ENCODE measurements at places on chromosomes 7 and 10. TPM values are rescaled to one million over a fixed set of nuclear protein-coding genes. Genes with fewer than 3 reads are reported as not detected.
A peak's percentile ranks its signal among the peaks of the same experiment; 100 is the strongest.

DNA sequence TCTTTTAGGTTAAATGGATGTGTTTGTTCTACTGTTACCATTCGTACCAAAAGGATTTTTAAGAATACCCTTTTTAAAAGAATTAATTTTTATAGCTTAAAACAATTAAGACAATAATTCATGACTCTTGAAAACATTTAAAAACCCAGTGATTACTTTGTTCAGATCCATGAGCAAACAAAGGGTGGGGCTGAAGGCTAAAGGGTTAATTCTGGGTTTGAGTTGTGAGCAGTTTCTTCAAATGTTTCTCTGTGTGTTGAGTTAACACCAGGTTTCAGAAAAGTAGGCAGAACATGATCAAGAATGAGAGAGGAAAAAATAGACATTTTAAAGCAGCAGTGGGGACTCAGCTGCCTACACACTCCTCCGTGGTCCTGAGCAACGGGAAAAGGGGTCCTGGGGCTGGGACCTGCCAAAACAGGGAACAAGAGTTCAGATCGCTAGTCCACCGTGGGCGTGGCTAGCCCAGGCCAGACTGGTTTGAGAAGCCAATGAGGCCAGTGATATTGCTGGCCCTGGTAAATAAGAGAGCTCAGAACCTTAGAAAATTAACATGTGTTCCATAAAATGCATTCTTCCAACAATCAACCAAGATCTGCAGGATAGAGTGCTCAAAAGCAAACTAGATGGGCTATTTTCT, 14.9 kb upstream of the EZH2 start:
- no peaks in the 10 kb centered on the region for H3K27me3 ChIP-seq
- H3K4me1 ChIP-seq, result no peaks in the 10 kb centered on the region
- no peaks in the 10 kb centered on the region for H3K36me3 ChIP-seq
- H3K4me3 ChIP-seq, result no peak overlapping the region
- DNase-seq, result peak; percentile 64

- H3K27ac ChIP-seq, result no peak overlapping the region
- no peaks in the 10 kb centered on the region for H3K36me3 ChIP-seq
- no peak overlapping the region for H3K4me3 ChIP-seq
- no peak for DNase-seq
- no peaks in the 10 kb centered on the region for H3K4me1 ChIP-seq
These were observed 63.4 kb downstream of the RNF32 start for GRCh38 chr7:156703773-156704482.

DNA sequence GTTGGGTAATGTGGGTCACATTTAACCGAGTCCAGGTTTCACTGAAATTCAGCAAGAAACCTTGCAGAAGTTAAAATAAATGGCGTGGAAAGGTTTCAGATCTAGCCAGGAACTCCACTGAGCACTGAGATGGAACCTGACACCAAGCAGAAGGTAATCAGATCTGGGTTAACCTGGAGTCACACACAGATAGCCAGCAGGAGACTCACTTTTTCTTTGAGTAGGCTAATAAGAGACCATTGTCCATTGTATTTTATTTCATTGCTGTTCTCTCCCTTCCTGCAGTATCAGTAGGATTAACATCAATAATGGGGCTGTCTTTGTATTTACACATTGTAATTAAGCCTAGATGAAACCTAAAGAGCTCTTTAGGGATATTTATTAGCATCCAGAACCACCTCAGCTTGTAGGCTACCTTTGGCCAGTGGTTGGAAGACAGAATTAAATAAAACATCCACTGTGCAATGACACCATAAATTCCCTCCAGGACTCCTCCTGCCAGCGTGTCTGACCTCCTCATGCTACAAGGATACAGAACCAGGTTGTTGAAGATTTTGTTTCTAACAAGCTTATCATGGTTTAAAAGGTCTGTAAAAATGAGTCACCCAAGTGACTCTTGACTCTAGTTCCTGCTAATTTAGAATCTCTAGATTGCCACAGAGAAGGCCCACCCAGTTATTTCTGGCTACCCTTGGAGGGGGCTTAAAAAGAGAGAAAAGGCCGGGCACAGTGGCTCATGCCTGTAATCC, 151.1 kb downstream of the SORCS1 start:
- H3K4me1 ChIP-seq, result peaks cover 12% of the 10 kb centered on the region
- no peaks in the 10 kb centered on the region for H3K27me3 ChIP-seq
- peak overlapping the region; percentile 56 for H3K27ac ChIP-seq
- no peak overlapping the region for H3K4me3 ChIP-seq

- no peak overlapping the region for H3K4me3 ChIP-seq
- no peak overlapping the region for H3K27ac ChIP-seq
- H3K36me3 ChIP-seq, result no peaks in the 10 kb centered on the region
- H3K27me3 ChIP-seq, result no peaks in the 10 kb centered on the region
- no peak for DNase-seq
These were observed 633 bp upstream of the EBLN1 start for GRCh38 chr10:22218448-22218847.

DNA sequence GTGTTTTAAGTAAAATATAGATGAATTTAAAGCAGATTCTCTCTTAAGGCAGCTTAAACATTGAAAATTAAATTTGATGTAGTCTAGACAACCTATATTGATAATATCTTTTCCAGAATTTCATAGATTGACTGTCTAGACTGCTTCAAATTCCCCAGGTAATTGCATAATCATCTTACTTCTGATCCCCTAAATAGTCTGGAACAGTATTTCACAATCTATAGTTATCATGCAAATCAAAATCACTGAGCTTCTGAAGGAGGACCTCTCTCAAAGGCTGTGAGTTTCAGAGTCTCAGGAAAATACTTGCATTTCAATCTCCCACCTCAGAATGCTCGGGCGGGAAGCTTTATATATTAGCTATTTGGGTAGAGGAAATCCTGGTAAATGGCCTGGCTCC, 87.3 kb downstream of the SEMA3A start:
- H3K4me3 ChIP-seq, result no peak overlapping the region
- no peaks in the 10 kb centered on the region for H3K4me1 ChIP-seq
- H3K36me3 ChIP-seq, result no peaks in the 10 kb centered on the region
- no peak overlapping the region for H3K27ac ChIP-seq

GRCh38 chr10:15738270-15738925, 18.7 kb upstream of the ITGA8 start:
- no peak overlapping the region for H3K27ac ChIP-seq
- no peaks in the 10 kb centered on the region for H3K4me1 ChIP-seq
- H3K4me3 ChIP-seq, result no peak overlapping the region

DNA sequence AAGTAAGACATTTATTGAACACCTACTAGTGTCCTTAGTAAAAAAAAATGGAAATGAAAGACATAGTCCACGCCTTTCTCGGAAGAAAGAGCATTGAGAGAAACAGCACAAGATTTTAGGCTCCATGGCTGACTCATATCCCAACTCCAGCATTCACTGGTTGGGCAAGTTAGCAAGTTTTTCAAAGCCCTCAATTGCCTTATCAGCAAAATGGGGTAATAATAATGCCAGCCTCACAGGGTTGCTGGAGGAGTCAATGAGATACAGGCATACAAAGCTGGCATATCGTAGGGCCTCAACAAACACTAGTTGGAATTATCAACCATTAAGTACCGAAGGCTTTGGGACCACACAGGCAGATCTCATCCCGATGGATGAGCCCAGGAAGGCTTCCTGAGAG, 4.0 kb downstream of the HSPA12A start:
- H3K4me3 ChIP-seq, result no peak overlapping the region
- H3K36me3 ChIP-seq, result no peaks in the 10 kb centered on the region
- H3K4me1 ChIP-seq, result peaks cover 18% of the 10 kb centered on the region
- no peak for DNase-seq

GRCh38 chr7:152968514-152968913, 209.0 kb downstream of the ACTR3B start:
- 0 out of 2 replicates have a peak, but pooled peaks cover 4% of the 10 kb centered on the region for H3K27me3 ChIP-seq
- H3K36me3 ChIP-seq, result no peaks in the 10 kb centered on the region
- DNase-seq, result no peak
- H3K4me1 ChIP-seq, result no peaks in the 10 kb centered on the region
- H3K4me3 ChIP-seq, result no peak overlapping the region
- H3K27ac ChIP-seq, result no peak overlapping the region

DNA sequence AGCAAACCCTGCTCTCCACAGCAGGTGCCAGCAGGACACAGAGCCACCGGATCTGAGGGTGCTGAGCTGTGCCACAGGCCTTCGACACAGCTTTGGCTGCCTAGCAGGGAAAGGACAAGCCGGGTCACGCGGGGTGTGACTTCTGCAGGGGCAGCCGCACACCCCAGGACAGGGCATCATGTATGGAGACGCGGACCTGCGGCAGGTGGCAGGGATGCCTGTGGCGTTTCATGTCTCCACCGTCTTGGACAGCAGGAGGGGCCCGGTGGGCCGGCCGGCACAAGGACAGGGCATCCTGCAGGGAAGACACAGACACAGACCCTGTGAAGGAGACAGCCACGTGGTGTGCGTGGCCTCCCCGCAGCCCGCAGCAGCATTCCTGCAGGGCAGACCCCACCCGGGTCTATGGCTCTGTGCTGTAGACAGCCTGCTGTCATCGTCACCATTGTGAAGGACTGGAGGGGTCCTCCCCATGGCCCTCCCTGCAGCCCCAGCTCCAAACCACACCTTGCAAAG, 109.2 kb downstream of the PDGFA start:
- DNase-seq, result no peak
- no peak overlapping the region for H3K27ac ChIP-seq
- H3K4me1 ChIP-seq, result peaks cover 17% of the 10 kb centered on the region
- H3K27me3 ChIP-seq, result peaks cover 41% of the 10 kb centered on the region

GRCh38 chr7:155456738-155457543, 988 bp upstream of the EN2 start:
- H3K4me1 ChIP-seq, result no peaks in the 10 kb centered on the region
- no peak overlapping the region for H3K27ac ChIP-seq
- H3K4me3 ChIP-seq, result no peak overlapping the region
- DNase-seq, result peak; percentile 70
- no peaks in the 10 kb centered on the region for H3K36me3 ChIP-seq

GRCh38 chr7:27775782-27776181, 35.8 kb downstream of the TAX1BP1 start:
- peaks cover 5% of the 10 kb centered on the region for H3K4me1 ChIP-seq
- H3K27me3 ChIP-seq, result no peaks in the 10 kb centered on the region
- no peak for DNase-seq

DNA sequence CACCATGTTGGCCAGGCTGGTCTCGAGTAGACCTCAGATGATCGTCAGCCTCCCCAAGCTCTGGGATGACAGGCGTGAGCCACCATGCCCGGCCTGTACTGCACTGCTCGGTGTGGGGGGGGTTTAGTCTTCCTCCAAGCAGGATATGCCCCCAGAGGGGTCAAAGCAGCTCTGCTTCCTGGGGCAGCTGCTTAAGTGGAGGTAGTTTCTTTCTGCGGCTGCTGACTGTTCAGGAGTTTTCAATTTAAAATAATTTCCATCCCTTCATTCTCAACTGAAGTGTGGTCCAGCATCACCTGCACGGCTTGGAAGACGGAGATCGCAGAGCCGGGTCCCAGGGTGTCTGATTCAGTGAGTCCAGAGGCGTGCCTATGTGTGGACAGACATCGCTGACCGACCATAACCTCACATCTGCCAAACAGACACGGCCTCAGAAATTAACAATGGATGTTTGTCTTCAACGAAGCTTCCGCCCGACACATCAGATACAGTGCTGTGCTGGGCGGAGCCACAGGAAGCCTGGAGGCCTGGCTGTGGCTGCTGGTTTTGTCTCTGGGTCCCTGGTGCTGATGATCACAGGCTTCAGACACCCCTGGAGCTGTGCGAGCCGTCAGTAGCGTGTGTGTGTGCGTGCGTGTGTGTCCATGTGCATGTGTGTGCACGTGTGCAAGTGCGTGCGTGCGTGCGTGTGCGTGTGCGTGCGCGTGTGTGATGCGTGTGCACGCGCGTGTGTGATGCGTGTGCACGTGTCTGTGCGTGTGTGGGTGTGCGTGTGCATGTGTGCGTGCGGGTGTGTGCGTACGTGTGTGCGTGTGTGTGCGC, 226.5 kb upstream of the PITRM1 start:
- no peaks in the 10 kb centered on the region for H3K36me3 ChIP-seq
- peaks cover 5% of the 10 kb centered on the region for H3K4me1 ChIP-seq
- DNase-seq, result no peak
- no peak overlapping the region for H3K4me3 ChIP-seq

GRCh38 chr10:42640610-42641229, 2.4 kb upstream of the ZNF33B start:
- H3K4me3 ChIP-seq, result no peak overlapping the region
- H3K27me3 ChIP-seq, result no peaks in the 10 kb centered on the region
- H3K27ac ChIP-seq, result no peak overlapping the region
- H3K4me1 ChIP-seq, result peaks cover 21% of the 10 kb centered on the region
- no peaks in the 10 kb centered on the region for H3K36me3 ChIP-seq

- no peak overlapping the region for H3K4me3 ChIP-seq
- H3K4me1 ChIP-seq, result peaks cover 9% of the 10 kb centered on the region
- H3K36me3 ChIP-seq, result no peaks in the 10 kb centered on the region
- DNase-seq, result peak; percentile 94
These were observed 16.1 kb upstream of the IMPDH1 start for GRCh38 chr7:128425850-128426249.

MSMB gene
- total RNA-seq, result not detected

EGFR gene
- 0.18 TPM for total RNA-seq

TMEM184A gene
- 0.31 TPM for total RNA-seq

GPR146 gene
- 2.6 TPM for total RNA-seq
